ENCODE measurements at places on chromosomes 1 and 21.

- DNase-seq = no peak
These were observed 9.9 kb upstream of the HSPG2 start for GRCh38 chr1:21946836-21947587.

DNA sequence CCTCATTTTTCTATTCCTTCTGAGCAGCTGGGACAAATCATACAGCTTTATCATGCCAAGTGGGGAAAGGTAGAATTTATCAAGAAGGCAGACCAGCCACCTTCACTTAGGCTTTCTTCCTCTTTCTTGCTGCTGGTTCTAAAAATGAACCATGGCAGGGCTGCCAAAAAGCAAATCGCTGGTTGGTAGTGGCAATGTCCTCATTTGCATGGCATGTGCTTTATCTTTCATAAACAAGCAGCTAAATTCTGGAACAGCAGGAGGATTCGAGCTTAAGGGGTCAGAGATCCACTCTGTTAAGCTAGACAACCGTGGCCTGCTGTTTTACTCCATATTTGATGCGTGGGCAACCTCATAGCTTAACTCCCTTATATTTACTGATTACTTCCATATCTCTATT is 91.3 kb downstream of the RPE65 start:
- DNase-seq = no peak

- DNase-seq = no peak
These were observed 38.3 kb downstream of the PAFAH2 start for GRCh38 chr1:25959611-25960010.

- DNase-seq = no peak
These were observed 2.2 kb upstream of the VPS45 start for GRCh38 chr1:150065184-150065871.

DNA sequence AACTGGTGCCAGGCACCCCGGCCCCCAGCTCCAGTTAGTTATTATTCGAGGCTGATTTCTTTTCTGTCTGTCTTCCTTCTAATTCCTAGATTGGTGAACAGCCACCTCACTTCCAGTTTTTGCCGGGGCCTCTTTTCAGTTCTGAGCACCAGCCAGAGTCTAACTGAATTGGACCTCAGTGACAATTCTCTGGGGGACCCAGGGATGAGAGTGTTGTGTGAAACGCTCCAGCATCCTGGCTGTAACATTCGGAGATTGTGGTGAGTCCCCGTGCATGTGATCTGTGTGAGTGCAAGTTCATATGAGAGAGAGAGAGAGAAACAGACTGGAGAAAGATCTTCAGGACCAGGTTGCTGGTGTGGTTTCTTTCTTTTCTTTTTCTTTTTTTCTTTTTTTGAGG is 13.5 kb downstream of the NLRP3 start:
- no peak for DNase-seq

DNA sequence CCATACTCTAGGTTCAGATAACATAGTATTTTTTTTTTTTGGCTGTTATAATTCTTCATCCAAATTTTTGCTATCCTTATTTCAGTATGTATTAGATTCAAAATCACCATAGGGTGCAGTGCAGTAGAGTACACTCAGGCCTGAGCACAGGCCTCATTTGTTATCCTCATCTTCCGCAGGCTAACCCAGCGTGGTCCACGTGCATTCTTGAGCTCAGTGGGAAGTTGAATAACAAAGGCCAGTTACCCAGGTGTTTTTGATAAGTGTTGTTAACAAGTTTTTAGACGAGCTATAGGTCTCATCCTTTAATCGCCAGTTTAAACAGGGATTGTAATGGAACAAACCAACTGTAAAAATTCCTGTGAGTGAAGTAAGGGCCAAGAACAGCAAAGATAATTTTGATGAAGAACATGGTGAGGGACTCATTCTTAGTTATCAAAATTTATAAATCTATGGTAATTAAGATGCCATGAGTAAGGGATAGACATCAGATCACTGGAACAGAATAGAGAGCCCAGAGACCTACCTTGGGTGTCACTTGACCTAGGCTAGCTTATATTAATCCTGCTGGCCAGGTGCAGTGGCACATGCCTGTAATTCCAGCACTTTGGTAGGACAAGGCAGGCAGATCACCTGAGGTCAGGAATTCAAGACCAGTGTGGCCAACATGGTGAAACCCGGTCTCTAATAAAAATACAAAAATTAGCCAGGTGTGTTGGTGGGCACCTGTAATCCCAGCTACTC is 22.0 kb downstream of the FLVCR1 start:
- no peak for DNase-seq

GRCh38 chr1:47938520-47938919 is 58.7 kb downstream of the TRABD2B start:
- DNase-seq = no peak
